ENCODE measurements at places on chromosomes 2 and 18. TPM values are rescaled to one million over a fixed set of nuclear protein-coding genes. Genes with fewer than 3 reads are reported as not detected.

The FHOD3 gene
- not detected for total RNA-seq

The HTR2B gene
- not detected for total RNA-seq

The SALL3 gene
- total RNA-seq: not detected

The ARHGEF33 gene
- total RNA-seq: not detected

The SKA1 gene
- 9.4 TPM for total RNA-seq

The REG3A gene
- total RNA-seq: not detected

The FAM168B gene
- 104 TPM for total RNA-seq

The FAM237A gene
- total RNA-seq: not detected
